ENCODE measurements at places on chromosomes 2 and 18. TPM values are rescaled to one million over a fixed set of nuclear protein-coding genes. Genes with fewer than 3 reads are reported as not detected.

Gene MPHOSPH10
- 21.6 TPM for total RNA-seq

DNA sequence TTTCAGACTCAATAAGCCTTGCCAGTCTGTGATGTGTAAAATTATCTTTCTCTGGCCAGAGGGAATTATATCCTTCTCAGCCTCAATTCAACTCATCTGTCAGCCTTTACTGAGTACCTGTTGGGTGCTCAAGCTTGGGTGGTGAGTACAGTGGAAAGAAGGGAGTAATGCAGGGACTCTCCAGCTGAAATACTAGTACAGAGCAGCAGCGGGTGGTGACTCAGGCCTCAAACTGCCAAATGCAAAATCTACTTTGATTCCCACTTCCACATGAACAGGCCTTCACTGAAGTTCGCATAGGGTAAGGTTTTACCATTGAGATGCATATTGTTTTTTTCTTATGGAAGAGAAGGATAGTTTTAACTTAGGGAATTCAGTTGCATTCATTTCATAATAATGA, 326.8 kb downstream of the LRRTM1 start:
- DNase-seq: no peak

DNA sequence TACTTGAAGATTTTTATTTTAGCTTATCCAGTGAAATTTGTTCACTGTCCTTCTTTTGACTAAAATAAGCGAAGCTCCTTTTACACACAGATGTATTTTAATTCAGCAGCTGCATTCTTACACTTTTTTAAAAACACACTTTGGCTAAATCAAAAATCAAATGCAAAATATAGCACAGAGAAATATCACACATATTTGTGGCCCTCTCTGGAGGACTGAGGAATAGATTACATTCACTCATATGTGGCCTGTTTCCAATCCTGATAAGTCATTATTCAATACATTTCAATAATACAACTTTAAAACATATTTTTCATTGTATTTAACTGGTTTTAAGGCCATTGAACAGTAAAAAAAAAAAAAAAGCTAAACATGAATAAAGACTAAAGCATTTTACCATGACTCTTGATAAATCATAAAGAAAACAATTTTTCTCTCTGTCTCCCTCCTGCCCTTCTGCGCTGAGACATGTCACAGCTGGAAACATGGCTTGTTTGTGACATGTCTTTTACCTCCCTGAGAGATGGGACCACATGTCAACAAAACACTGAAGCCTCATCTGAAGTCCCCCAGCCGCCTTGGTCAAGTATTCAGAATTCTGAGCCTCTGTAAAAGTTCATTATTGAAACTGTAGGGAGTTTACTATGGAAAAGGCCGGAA, 221.0 kb downstream of the ZNF407 start:
- no peak for DNase-seq

DNA sequence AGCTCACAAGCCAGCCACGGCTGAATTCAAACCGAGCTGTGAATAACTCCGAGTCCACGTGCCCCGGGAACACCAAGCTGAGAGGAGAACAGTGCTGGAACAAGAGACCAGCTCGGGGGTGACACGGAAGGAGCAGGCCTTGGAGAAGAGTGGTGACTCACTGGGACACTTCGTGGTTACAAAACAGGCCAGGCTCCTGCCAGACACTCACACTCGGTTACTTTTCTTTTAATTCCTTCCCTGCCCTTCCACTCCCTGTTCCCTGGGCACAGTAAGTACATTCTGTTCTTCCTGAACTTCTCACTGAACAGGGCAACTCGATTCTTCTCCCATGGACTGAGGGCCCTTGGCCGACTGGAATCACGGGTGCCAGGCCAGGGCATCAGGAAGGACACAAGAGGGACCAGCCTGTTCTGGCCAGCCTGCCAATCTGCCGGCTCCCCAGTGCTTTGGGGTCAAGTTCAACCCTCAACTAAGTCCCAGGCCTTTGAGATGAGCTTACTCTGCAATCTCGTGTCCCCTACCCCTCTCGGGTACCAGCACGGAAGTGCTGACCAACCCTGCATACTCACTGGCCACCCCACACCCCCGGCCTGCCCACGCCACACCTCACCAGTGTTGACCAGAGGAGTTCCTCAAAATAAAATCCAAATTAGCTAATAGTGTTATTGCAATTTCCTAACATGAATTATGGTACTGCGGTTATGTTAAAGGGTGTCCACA, 87.5 kb downstream of the TFCP2L1 start:
- DNase-seq: no peak

- DNase-seq: no peak
Measured at GRCh38 chr2:138239902-138240491, 261.6 kb upstream of the SPOPL start.

Gene ZNF385B
- total RNA-seq: 11.5 TPM

- DNase-seq: no peak
Measured at GRCh38 chr2:163802284-163802683, 66.5 kb upstream of the FIGN start.

Gene APOB
- not detected for total RNA-seq

DNA sequence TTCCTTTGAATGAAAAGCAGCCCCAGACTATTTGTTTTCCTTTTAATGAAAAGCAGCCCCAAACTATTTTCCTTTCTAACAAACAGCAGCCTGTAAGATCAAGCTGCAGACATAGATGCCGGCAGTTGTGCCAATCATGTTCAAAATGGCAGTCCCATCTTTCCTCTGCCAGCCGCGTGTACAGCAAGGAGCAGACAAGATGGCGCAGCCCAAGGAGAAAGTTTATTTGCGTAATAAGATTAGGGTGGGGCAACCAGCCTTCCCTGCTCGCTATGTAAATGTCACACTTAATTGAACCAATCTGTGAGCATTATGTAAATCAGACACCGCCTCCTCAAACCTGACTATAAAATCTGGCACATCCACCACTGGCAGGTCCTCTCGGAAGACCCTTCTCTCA, 226.0 kb downstream of the TGIF1 start:
- DNase-seq: no peak

GRCh38 chr2:24490181-24490689, 819 bp upstream of the NCOA1 start:
- DNase-seq: no peak

DNA sequence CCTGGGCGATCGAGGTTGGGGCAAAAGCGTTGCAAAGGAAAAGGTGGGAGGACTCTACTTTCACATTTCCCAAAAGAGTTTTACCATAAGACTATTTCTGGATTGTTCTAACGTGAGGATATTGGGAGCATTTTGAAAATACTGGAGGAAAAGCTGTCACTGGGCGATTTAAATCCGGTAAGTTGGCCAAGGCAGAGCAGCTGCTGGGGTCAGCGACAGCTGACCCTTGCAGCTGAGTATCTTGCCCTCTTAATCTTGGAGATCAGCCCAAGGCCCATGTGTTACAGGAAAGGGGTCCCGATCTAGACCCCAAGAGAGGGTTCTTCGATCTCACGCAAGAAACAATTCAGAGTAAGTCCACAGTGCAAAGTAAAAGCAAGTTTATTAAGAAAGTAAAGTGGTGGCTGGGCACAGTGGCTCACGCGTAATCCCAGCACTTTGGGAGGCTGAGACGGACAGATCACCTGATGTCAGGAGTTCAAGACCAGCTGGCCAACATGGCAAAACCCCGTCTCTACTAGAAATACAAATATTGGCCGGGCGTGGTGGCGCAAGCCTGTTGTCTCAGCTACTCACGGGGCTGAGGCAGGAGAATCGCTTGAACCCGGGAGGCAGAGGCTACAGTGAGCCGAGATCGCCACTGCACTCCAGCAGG, 964 bp upstream of the ST3GAL5 start:
- DNase-seq: no peak
